ENCODE measurements at places on chromosomes 1 and 21.

DNA sequence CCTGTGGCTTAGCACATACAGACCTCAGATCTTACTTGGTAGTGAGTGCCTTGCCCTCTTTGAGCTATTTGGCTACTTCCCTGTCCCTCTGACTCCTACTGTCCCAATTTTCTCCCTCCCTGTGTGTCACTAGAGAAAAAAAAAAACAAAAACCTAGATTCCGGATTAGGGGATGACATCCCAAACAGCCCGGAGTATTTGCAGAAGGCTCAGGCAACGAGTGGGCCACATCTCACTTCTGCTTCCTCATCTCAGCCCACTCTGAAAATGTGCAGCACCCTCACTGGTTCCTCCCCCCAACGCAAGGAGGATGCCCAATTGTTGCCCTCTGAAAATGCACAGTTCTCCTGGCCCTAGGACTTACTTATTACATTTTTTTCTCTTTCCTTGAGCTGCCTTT lies 4.9 kb downstream of the NHLH1 start:
- no peak for DNase-seq

DNA sequence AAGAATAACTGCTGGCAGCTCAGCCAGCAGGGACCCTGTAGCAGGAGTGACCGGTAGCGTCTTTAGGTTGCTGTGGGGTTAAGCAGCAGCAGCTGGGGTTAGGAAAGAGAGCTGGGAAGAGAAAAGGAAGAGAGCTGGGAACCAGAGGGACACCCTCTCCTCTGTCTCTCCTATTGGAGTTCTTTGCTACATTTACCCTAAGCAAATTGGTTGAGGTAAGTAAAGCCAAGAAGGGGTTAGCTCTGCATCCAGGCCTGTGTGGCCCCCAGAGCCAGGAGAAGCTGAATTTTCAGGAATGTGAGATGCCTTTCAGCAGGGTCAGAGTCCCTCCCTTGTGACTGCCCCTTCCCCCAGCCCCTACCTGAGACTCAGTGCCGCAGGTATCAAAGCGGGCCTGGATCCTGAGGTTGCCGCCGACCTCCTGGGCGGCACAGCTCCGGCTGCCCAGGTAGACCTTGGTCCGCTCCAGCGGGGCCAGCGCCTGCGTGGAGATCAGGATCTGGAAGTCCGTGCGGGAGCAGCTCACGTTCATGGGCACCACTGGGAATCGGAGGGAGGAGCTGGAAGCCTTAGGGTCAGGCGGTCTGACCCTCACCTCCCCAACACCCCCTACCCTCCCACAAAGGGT lies 16.4 kb downstream of the CDCP2 start:
- DNase-seq: no peak

- no peak for DNase-seq
These were observed 40.5 kb downstream of the C1orf198 start for GRCh38 chr1:230827801-230828200.

DNA sequence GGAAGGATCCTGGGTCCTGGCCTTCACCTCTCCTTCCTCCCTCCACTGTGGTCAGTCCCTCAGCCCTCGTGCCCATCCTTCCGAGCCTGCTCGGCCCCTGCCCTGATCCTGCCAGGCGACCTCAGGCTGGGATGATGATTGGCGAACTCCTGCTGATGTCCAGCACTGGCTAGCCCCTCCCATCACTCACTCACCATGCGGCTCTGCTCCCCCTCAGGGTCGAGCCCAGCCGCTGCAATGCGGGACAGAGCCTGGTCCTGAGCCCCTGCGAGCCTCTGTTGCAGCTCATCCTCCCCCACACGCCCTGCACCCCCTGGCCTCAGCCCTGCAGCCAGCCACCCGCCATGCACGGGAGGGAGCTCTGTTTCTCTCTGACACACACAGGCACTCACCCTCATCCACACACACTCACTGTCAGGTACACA lies 100.2 kb downstream of the DMRTB1 start:
- DNase-seq: no peak

GRCh38 chr1:44154049-44154448 lies 12.6 kb upstream of the KLF18 start:
- DNase-seq: peak; percentile 5

DNA sequence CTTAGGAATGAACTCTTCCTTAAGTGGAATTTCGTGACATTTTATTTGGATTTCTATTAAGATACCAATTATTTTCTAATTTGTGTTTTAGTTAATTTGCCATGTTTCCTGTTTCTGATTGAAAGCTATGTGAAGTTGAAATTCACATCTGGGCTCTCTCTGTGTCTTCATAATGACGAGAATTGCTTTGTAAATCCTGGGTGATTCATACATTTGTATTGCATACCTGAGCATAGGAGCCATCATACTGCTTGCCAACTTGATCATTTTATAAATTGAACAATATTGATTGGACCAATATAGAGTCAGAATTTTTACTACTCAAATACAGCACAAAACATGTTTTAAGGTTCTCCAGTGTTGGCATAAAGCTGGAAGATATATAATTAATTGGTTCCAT lies 817.9 kb downstream of the BRINP3 start:
- DNase-seq: no peak

DNA sequence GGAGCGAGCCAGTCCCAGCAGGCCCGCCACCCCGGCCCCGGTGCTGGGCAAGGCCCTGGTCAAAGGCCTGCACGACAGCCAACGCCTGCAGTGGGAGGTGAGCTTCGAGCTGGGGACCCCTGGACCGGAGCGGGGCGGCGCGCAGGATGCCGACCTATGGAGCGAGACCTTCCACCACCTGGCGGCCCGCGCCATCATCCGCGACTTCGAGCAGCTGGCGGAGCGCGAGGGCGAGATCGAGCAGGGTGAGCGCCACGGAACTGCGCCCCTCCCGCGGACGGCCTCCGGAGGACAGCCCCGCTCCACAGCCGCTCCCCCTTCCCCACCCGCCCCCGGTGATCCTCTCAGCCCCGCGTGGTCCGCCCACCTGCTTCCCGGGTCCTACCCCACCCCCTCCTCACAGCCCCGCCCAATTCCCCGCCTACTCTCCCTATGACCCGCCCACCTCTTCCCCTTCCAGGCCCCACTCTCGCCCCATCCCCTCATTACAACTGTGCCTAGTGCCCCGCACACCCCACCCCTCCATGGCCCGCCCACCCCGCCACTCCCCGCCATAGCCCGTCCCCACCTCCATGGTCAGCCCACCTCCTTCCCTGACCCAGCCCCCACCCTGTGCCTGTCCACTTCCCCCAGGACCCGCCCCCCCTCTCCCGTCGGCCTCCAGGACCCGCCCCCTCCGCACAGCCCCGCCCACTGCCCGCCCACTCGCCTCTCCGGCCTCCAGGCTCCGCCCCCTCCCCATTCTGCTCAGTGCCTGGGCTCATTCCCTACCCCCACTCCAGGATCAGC lies 52.7 kb downstream of the VWA5B1 start:
- DNase-seq: no peak

GRCh38 chr1:157241185-157241538 lies 103.0 kb upstream of the ETV3 start:
- no peak for DNase-seq

DNA sequence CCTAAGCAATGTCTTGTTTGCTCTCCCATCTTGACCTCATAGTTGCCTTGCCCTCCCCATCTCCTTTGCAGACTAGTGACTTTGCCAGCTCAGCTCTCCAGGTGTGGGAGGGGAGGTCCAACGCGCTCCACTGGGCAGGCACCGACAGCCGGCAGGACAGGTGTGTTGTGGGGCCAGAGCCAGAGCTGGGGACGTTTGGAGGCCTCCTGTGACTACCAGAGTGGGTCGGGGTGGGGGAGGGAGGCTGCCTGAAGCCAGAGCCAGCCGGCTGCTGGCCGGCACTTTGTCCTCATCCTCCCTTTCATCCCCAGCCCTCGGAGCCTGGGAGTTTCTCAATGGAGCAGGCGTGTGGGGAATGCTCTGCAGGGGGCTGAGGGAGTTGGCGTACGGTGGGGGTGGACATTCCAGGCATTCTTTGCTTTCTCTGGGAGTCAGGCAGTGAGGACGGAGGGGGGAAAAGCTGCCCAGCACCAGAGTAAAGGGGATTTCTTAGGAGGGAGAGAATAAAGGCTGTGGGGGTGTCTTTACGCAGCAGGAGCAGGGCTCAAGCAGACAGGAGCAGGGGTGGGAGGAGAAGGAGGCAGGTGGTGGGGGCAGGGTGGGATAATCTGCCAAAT lies 20.2 kb downstream of the NUAK2 start:
- peak; percentile 84 for DNase-seq

DNA sequence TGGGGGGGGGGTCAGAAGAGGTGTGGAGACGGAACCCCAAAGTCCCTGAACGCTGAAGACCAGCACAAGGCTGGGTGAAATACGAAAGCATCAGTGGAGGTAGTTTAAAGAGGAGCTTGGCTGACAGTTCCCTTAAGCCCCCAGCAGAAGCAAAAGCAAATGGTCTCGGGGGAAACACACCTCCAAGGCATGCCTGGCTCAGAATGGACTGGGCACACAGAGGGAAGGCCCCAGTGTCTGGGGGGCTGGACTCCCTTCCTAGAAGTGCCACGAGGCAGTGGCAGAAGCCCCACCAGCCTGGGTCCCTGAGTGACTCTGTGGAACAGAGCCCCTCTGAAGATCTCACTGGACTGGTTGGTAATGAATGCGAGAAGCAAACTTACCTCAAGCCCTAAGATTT lies 43.9 kb downstream of the UBE2G2 start:
- DNase-seq: no peak

DNA sequence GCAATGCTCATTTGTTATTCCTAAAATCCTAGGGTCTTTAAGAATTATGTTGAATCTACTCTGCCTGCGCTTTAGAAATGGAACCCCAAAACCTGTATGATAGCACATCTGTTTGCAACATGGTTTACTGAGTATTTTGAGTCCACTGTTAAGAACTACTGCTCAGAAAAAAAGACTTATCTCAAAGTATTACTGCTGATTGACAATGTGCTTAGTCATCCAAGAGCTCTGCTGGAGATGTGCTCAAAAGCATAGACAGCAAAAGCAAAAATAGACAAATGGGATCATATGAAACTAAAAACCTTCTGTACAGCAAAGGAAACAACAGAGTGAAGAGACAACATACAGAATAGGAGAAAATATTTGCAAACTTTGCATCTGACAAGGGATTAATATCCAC lies 107.0 kb downstream of the CTH start:
- no peak for DNase-seq

- peak; percentile 100 for DNase-seq
These were observed 28.4 kb downstream of the JUN start for GRCh38 chr1:58755468-58755872.

DNA sequence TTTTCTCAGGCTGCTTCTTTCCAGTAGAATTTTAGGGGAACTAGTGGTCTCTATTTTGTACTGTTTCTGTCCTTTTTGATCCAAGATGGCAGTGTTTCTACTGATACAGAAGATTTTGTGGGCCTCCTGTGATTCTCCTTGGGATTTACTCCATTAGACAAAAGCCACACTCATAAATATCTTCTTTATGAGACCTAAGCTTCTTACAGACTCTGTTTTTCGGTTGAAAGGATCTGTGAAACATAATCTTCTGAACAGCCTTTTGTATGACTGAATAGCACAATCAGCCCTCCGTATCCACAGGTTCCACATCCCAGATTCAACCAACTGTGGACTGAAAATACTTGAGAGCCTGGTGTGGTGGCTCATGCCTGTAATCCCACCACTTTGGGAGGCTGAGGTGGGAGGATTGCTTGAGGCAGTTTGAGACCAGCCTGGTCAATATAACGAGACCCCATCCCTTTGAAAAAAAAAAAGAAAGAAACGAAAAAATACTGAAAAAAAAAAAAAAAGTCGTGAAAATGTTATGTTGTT lies 10.8 kb upstream of the PSMD4 start:
- DNase-seq: no peak

GRCh38 chr1:193629875-193630274 lies 443.5 kb upstream of the B3GALT2 start:
- DNase-seq: peak; percentile 49

DNA sequence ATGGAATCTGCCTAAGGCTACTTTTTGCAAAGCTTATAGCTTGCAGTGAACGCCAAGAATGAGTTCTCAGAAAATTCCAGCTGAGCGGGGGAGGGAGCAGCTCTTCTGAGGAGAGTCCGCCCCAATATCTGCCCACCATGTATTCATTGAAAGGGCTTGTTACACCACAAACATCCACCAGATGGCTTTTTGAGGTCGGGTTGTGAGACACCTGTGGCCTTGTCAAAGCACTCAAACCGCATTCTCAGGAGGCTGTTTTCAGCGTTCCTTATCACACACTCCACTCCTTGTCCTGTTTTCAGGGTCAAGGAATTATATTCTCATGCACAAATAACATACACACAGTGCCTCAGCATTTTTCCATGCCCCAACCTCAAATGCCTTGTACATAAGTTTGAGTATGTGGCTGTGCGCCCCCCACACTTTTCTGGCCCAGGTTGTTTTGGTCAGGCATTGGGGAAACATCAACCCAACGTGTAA lies 3.9 kb upstream of the C4BPB start:
- peak; percentile 56 for DNase-seq

DNA sequence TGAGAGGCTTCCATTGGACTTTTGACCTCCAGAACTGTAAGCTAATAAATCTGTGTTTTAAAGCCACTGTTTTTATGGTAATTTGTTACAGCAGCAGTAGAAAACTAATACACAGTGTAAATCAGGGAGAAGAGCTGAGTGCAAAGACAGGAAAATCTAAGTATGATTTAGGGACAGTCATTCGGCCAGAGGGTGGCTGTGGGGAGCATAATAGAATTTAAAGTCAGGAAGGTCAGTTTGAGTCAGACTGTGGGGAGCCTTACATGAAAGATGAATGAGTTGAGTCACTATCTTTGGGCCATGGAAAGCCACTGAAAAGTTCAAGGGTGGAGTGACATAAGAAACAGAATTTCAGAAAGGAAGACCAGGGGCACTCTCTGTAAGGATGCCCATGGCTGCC lies 52.4 kb upstream of the SSX2IP start:
- DNase-seq: peak; percentile 66

DNA sequence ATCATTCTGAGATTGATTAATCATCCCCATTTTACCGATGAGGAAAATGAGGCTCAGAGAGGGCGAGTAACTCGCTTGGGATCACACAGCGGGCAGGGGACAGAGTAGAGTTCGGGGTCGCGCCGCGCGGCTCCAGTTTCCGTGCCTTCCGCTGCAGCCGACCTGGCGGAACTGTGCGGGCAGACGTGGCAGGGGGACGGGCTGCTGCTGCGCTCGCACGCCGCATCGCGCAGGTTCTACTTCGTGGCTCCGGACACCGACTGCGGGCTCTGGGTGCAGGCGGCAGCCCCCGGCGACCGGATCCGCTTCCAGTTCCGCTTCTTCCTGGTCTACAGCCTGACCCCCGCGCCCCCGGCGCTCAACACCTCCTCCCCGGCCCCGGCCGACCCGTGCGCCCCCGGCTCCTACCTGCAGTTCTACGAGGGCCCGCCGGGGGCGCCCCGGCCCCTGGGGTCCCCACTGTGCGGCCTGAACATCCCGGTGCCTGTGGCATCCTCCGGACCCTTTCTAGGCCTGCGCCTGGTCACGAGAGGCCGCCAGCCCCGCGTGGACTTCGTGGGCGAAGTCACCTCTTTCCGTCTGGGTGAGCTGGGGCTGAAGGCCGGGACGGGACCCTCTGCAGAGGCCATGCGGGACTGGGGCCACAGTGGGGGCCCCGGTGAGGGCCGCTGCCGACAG lies 2.3 kb downstream of the LDLRAD2 start:
- DNase-seq: no peak

Measured in RPMI7951 (cell line).